NCI-H1930 (cell line): ENCODE measurements at places on chromosomes 1 and 21.
A peak's percentile ranks its signal among the peaks of the same experiment; 100 is the strongest.

DNA sequence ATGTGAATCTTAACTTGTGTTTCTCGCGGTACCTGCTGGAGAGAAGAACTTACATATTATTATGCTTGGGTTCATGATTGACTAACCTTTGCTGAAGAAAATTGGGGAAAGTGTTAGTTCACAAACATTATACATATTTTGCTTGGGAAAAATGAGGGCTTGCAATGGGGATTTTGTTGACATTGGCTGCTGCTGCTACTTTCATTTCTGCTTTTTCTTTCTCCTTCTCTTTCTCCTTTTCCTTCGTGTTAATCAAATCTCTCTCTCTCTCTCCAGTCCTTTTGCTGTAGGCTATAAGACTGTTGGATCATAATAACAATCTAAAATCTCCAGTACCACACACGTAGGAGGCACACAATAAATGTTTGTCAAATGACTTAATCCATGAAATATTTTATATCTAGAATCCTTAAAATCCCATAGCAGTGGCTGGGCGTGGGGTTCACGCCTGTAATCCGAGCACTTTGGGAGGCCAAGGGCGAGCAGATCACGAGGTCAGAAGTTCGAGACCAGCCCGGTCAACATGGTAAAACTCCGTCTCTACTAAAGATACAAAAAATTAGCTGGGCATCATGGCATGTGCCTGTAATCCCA lies 23.0 kb downstream of the IRF2BP2 start:
- no peak for DNase-seq

- no peak for DNase-seq
Observed at GRCh38 chr21:22679207-22679606, 1681.0 kb downstream of the NCAM2 start.

DNA sequence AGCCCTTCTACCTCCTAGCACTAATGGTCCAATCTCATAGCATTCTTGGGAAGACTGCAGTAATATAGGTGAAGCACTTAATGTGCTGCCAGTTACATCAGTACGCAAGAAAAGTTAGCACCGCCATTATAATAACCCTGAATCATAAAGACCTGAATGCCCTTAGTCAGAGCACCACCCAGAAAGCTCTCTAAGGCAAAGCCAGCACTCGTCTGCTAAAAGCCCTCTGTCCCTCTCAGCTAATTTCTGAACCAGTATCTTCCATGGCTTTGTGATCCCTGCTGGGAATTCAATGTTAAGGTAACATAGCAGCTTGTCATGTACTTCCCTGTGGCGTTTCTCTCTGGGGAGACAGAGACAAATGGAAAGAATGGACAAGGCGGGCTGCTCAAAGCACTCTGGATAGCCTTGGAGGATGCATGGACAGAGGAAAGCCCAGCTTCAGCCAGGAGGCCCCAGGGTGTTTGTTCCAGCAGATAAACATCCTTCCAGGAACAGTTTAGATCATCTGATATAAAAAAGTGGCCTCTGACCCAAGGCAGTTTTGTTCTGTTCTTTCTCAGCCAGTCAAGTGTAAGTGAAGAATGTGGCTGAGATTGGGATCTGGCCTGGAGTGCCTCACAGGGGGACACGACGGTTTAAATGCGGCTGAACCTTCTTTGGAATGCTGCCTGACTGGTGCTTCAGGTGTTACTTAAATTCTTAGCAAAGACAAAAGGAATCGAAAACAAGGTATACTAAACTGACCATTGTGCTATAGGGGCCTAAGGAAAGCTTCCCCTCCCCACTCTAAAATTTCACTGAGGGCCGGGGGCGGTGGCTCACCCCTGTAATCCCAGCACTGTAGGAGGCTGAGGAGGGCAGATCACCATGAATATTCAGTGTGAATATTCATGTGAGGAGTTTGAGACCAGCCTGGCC lies 58.1 kb upstream of the VTCN1 start:
- no peak for DNase-seq

DNA sequence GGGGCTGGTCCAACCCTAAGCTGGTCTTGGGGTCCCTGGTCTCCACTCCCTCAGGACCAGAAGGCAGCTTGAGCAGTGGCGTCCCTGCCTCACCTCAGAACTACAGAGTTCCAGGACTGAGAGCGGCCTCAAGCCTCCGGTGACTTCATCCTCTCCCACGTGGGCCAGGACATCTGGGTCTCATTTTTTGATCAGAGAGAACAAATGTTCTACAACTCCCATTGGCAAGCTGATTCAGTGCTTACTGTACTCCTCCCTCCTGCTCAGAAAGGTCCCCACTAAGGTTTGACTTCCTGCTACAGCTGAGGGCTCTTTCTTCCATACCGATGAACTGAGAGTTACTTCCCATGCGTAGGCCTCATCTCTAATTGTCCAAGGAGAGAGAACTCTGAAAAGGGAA lies 78.5 kb downstream of the PLXNA2 start:
- no peak for DNase-seq

DNA sequence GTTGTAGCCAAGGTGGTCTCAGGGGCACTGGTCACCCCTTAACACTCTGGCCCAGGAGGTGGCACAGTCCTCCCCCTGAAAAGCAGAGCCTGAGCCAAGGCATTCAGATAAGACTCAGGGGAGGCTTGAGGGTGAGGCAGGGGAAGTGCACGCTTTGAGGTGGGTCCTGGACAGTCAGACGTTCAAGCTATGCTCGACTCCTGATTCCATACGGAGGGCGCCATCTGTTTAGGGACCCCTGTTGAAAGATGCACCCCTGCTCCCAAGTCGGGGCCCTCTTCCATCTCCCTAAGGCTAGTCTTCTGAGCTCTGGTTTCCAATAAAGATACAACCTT lies 12.9 kb upstream of the CHI3L1 start:
- no peak for DNase-seq

- peak; percentile 13 for DNase-seq
Observed at GRCh38 chr1:31760471-31761470, 3.4 kb downstream of the ADGRB2 start.

DNA sequence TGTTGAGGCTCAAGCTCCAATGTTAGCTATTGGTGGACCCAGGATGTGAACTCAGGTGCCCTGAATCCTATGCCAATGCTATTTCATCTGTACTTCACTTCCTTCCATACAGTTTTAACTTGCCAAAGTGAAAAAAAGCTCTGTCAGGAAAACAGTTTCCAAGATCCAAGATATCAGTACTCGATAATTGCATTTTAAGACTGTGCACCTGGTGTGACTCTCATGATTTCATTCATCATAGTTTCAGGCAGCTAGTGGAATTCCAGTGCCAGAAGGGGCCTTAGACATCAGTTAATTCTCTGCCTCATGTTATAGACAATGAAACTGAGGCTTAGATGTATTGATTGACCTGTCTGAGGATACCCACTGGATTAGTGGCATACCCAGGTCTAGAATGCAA lies 26.5 kb upstream of the LEPR start:
- DNase-seq, result no peak

- DNase-seq, result no peak
Observed at GRCh38 chr1:171267391-171267790, 19.1 kb downstream of the FMO1 start.

GRCh38 chr1:114111731-114112641 lies 41.7 kb downstream of the SYT6 start:
- no peak for DNase-seq

DNA sequence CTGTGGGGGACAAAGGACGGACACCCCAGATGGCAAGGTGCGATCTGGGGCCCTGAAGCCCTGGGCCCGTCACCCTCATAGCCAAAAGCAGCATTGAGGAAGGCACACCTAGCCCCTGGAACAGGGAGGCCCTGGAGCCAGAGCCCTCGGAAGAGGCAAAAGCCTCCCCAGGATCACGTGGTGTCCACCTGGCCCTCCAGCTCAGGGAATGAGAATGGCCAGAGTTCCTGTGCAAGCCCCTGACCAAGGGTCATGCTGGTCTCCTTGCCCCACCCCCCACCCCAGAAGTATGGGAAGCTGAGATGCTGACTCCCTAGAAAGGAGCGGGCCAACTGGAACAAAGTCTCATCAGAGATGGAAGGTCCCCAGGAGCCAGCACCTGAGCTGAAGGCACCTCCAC lies 1.0 kb upstream of the PDZK1IP1 start:
- DNase-seq, result no peak

DNA sequence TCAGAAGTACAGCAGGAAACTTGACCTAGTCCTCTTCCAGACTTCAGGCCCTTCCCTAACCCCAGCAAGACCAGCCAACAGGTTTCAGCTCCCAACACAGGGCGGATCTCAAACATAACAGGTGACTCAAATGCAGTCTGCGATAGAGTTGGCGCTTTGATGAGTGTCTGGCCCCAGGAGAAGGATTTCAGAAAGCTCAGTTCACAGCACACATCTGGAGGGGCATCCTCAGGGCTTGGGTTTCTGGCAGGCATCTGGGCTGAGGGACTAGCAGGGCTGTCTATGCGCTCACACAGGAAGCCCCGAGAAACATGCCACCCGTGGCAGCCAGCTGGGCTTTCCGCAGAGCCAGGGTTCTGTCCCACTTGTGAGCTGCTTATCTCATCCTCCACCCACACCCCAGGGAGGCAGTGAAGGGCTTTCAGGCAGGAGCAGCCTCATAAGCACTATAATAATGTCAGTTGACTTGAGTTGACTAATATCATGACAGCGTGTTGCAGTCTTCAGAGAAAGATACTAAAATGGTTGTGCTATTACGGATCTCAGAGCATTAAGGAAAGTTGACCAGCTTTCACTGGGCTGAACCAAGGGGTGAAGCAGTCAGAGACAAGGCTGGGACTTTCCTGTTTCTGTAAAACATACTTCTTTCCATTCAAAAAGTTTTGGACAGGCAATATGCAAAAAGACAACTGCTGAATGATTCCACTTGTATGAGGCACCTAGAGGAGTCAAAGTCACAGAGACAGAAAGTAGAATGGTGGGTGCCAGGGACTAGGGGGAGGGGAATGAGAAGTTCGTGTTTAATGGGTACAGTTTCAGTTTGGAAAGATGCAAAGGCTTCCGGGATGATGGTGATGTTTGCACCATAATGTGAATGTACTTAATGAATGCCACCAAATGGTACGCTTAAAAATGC lies 233.0 kb upstream of the IRF2BP2 start:
- no peak for DNase-seq

DNA sequence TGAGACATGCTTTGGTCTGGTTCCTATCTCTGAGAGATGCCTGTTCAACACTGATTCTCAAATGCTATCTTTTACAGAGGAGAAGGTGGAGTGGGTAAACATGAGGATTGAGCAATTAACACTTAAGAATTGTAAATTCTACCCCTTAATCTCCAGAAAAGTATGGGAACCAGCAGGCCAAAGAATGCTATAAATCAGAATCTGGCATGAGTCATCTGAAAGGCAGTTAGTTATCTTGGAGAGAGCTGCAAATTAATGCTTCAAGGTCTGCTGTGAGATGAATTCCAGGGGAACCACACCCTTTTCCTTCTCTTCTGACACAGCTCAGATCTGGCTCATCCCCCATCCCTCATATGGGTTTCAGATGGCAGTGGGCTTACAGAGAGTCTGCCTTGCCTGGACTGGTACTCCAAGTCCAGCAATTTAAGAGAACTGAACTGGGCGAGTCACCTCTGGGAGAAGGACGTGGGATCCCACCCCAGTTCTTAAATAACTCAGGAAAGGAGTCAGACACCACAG lies 5.2 kb downstream of the S100A10 start:
- DNase-seq, result no peak

GRCh38 chr1:229822026-229822425 lies 196.0 kb downstream of the URB2 start:
- DNase-seq, result no peak

- no peak for DNase-seq
Observed at GRCh38 chr1:245160288-245160687, 5.5 kb downstream of the KIF26B start.

DNA sequence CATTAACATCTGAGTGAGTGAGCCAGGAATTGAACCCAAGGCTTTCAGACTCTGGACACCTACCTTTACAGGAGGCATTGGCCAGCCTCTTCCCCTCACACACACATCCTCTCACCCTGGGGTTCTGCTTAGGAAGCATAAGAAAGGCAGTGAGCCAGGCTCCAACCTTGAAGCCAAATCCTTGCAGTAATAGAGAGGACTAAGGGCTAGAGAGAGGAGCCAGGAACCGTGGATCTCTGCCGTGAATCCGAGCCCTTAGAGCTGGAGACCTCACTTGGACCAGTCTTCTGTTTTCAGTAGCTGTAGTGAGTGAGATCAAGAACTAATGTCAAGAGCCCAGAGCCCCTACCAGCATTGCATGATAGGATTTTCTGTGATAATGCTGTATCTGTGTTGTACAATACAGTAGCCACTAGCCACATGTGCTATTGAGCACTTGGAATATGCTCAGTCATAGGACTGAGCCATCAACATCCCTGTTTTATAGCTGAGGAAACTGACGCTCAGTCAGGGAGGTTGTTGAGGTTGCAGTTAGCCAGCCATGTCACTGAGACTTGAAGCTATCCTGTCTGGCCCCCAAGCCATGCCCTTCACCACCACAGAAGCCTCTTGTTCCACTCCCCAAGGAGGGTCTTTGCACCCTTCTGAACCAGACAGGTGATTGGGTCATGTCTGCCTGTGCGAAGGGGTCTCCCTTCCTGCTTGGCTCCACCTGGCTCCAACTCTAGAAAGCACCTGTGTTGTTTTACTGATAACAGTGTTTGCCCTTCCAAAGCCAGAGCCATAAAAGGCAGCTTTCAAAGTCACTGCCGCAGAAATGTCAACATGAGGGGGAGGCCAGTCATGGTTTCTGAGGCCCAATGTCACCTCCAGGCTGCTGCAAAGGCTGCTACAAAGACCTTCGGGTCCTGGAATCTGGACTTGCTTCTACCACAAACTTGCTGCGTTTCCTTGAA lies 101.1 kb upstream of the JUN start:
- DNase-seq, result no peak

DNA sequence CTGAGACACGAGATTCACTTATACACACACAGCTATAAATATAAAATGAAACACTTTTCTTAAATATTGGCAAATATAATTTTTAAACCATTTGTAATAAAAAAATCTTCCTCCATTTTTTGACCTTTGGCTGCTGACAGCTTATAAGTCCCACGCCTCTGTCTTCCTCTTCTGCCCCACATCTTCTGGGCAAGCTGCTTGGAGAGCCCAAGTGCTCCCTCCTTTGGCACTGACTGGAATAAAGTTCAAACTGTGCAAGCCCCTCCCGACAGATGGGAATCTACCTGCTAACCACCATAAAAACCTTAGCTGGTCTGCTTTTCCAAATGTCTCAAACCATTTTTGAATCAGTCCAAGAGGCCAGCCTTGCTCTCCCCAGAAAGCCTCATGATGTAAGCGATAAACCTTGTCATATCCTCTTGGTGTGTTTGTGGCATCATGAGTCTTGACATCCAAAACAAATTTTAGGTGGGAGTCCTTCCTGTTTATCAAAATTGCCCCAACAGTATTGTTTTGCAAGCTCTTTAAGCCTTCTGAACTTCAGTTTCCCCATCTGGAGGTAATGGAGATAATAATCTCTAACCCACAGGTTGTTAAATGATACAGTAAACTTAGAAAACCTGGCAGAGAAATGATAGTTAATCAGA lies 99.8 kb downstream of the SNX7 start:
- DNase-seq, result no peak

GRCh38 chr1:229689904-229690303 lies 63.9 kb downstream of the URB2 start:
- no peak for DNase-seq

GRCh38 chr1:8939000-8939265 lies 6.7 kb upstream of the CA6 start:
- DNase-seq, result no peak

- DNase-seq, result no peak
Observed at GRCh38 chr21:17964716-17965115, 145.6 kb upstream of the C21orf91 start.

GRCh38 chr1:115710859-115711624 lies 57.5 kb downstream of the CASQ2 start:
- no peak for DNase-seq
